ENCODE measurements at places on chromosomes 1 and 21. TPM values are rescaled to one million over a fixed set of nuclear protein-coding genes. Genes with fewer than 3 reads are reported as not detected.

Gene LRRC7
- total RNA-seq = not detected

DNA sequence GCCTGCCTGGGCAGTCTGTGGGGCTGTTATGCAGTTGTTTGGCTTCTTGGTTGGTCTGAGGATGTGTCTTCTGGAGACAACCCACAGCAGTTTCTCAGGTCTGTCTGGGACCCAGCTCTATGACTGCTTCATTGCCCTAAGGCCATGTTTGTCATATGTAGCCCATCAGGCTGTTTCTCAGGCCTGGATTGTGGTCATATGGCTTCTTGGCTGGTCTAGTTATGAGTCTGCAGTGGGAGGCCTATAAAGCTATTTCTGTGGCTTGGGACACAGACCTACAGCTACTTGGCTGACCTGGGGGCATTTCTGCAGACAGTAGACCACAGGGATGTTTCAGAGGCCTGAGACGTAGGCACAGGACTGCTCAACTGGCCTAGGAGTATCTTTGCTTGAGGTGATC, 41.5 kb downstream of the CHIA start:
- no peak for DNase-seq
- no peaks in the 10 kb centered on the region for H3K36me3 ChIP-seq
- H3K4me1 ChIP-seq = no peaks in the 10 kb centered on the region
- H3K27ac ChIP-seq = no peak overlapping the region
- peaks cover 6% of the 10 kb centered on the region for H3K27me3 ChIP-seq

DNA sequence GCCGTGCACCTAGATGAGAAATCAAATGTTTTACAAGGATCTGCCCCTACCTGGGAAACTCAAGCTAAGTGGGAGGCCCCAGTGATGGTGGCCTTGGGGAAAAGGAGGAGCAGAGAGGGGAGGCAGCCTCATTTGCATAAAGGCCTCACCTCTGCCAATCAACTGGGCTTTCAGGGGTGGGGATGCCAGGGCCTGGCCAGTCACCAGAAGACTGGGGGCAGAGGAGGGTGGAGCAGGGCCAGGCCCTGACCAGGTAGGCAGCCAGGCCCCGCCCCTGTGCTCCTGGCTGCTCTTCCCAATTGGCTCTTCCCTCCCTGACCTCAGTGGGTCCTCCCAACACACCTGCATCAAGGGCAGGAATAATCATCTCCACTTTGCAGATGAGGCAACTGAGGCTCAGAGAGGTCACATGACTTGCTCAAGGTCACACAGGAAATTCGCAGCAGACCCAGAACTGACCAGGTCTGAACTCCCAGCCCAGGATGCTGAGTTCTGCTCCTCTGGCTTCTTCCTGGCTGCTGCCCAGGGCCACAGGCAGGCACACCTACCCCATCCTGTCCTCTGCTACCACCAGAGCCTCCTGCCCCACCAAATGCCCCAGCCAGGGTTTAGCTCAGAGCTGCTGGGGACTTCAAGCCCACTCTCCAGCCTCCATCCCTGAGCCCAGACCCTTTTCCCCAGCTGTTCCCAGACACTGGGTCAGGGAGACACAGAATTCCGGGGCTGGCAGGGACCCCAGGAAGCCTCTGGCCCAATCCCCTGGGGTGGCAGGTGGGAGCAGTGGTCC, 677.9 kb downstream of the MATN1 start:
- H3K27ac ChIP-seq = no peak overlapping the region
- no peak overlapping the region for H3K4me3 ChIP-seq
- no peaks in the 10 kb centered on the region for H3K4me1 ChIP-seq
- DNase-seq = no peak
- H3K27me3 ChIP-seq = 0 out of 2 replicates have a peak, but pooled peaks cover 5% of the 10 kb centered on the region

DNA sequence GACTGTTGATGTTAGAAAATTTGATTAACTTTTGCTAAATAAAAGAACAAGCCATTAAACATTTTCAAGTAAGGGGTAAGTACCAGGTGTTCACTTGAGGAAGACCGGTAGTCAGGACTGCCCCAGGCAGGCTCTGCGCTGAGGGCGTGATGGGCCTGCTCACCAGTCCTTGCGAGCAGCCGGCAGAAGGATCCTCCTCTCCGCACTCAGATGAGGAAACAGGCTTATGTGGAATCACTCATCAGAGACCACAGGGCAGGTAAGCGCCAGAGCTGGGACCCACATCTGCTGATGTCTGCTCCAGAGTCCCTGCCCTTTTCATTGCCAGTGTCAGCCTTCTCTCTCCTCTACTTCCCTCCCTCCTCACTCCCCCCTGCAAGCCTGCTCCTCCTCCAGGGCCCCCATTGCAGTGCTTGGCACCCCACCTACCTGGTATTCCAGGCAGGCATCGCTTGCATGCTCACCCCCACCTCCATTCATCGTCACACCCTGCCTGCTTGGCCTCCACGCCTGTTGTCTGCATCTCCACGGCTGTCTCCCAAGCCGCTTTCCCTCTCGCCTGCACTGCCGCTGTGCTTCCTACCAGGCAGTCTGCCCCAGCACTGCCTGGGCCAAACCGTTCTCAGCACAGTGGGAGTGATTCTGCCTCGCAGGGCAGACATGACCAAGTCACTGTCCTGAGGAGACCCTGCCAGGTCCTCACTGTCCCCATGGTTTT, 24.7 kb upstream of the KDM4A start:
- H3K4me1 ChIP-seq = no peaks in the 10 kb centered on the region
- no peak overlapping the region for H3K27ac ChIP-seq
- H3K36me3 ChIP-seq = peaks cover 5% of the 10 kb centered on the region
- DNase-seq = no peak

- DNase-seq = no peak
- H3K4me1 ChIP-seq = peaks cover 23% of the 10 kb centered on the region
- H3K36me3 ChIP-seq = no peaks in the 10 kb centered on the region
- H3K27me3 ChIP-seq = no peaks in the 10 kb centered on the region
- H3K27ac ChIP-seq = no peak overlapping the region
Observed at GRCh38 chr1:27655151-27655937, 16.6 kb downstream of the IFI6 start.

Gene FAM151A
- not detected for total RNA-seq

Gene CLIC6
- total RNA-seq = not detected
